Stimulated activated CD8-positive, alpha-beta memory T cell treated with anti-CD3 and anti-CD28 coated beads, Interleukin-15, amount 100 ng/mL, for 4 hours (primary cell): ENCODE measurements at places on chromosomes 7 and 10.

DNA sequence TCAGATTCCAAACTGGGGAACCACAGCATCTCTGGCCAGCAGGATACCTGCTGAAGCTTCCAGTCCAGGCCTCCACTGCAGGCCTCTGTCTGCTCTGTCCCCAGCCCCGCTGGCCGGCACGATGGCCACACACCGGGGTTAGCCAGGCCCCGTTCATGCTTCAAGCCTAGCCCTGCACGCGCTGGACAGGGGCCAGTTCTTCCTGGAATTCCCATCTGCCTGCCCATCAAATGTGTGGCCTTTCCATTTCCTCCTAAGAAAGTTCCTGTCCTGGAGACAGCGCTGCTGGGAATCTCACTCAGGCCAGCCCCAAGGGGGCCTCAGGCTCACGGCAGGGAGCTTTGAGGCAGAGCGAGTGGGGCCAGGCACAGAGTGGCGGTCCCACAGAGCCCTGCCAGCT, 18.0 kb downstream of the SH2B2 start:
- no peak for DNase-seq

DNA sequence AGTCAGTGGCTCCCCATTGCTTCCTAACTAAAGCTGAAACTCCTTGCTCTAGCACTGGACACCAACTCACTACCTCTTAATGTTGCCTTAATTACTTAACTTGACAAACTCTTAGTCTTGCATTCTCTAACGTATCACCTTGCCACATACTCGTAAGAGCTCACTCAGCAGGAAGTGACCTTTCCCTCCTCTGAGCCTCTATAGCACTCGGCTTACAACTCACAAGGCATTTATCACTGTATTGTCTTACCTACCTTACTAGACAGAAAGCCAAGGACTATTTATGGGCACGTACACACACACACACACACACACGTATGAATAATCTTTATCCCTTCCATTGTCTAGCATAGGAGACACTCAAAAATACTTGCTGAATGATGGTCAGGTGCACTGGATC, 21.2 kb downstream of the CEP41 start:
- DNase-seq, result no peak

GRCh38 chr7:24727154-24728120, 29.8 kb downstream of the GSDME start:
- no peak for DNase-seq

- no peak for DNase-seq
Observed at GRCh38 chr7:99557940-99558305, 519 bp upstream of the ZNF655 start.

GRCh38 chr10:51640120-51640819, 59.1 kb downstream of the CSTF2T start:
- no peak for DNase-seq

DNA sequence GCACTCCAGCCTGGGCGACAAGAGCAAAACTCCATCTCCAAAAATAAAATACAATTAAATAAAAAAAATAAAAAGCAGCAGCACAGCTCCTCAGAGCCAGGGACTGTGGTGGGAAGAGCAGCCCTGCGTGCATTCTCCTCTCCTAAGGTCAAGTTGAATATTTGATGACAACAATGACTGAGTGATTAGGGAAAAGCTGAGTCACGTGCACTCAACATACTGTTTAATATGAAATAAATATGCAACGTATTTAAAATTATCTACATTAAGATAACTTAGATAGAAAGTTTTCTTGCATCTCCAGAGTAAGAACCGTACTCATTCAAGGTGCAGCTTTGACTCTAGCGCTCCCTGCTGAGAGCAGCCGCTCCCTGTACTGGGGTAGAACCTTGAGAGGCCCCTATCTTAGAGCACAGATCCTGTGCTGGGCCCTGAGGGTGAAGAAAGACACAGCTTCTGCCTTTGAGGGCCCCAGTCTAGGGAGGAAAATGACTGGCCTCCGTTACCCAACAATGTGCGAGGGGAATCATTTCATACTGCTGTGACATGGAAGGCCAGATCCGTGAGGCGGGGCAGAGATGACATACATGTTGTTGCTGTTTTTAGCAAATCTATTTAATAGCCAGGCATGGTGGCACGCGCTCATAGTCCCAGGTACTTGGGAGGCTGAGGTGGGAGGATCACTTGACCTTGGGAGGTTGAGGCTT, 81.1 kb downstream of the SVIL start:
- no peak for DNase-seq

DNA sequence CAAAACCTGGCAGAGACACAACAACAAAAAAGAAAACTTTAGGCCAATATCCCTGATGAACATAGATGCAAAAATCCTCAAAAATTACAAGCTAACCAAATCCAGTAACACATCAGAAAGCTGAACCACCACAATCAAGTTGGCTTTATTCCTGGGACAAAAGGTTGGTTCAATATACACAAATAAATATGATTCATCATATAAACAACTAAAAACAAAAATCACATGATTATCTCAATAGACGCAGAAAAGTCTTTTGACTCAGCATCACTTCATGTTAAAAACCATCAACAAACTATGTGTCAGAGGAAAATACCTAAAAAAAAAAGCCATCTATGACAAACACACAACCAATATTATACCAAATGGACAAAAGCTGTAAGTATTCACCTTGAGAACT, 283.5 kb downstream of the THSD7A start:
- DNase-seq, result no peak

DNA sequence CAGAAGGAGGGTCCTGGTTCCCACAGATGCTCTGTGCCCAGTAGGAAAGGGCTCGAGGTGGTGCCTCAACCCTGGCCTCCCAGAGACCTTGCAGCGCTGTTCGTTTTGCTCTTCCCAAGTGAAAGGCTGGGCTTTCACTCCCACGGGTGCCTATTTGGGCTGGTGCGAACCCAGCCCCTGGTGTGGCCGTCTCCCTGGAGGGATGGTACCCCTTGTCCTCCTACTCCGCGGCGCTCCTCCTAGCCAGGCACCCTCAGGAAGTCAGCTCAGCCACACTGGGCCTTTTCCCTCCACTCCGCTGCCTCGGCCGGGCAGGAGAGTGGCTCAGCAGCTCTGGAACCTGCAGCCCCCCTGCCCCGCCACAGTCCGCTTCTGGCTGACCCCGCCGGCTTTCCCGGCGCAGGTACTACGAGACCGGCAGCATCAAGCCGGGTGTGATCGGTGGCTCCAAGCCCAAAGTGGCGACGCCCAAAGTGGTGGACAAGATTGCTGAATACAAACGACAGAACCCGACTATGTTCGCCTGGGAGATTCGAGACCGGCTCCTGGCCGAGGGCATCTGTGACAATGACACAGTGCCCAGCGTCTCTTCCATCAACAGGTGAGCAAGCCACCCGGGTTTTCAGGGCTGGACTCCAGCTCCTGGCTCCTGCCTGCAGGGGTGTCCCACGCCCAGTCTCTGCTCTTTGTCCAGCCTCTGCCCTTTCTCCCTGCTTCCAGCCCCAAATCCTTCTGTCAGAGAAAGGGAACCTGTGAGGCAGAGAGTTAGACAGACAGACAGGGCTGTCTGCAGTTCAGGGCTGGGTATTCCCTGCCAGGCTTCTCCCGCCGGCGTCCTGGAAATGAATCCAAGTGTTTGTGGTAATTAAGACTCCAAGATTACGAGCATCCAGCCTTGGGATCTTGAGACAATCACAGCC, 5.2 kb downstream of the PAX2 start:
- no peak for DNase-seq

- DNase-seq, result no peak
Observed at GRCh38 chr10:630581-631073, 58.8 kb downstream of the DIP2C start.
